ENCODE measurements at places on chromosomes 5 and 9.

- DNase-seq: no peak
Measured at GRCh38 chr5:76805821-76806505, 12.9 kb upstream of the F2RL1 start.

- DNase-seq: no peak
Measured at GRCh38 chr5:158549311-158549710, 550.4 kb downstream of the EBF1 start.

DNA sequence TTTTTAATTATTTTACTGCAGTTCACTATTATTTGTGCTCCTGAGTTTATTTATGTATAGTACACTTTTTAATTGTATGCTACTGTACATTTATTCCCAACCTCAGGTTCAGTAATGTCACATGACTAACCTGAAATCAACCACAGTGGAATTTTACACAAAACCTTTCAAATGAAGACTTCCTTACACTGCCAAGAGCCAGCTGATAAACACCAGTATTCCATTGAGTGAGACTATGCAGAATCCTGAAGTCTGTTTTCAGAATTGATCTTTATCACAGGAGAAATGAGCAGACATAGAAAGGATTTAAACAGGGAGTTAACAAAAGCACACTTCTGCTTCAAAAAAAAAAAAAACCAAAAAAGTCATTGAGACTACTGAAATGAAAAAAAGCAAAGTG, 219.5 kb downstream of the PRR16 start:
- DNase-seq: no peak

DNA sequence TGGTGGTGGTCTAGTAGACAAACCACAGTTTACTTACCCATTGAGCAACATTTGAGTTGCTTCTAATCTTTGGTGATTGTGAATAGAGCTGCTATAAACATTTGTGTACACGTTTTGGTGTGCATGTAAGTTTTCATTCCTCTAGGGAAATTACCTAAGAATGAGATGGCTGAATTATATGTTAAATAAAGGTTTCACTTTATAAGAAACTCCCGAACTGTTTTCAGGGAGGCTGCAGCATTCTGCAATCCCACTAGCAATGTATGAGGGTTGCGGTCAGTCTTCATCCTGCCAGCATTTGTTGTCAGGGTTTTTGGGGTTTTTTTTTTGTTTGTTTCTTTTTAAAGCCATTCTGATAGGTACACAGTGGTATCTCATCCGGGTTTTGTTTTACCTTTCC, 45.7 kb upstream of the PPARGC1B start:
- DNase-seq: no peak

- DNase-seq: no peak
Measured at GRCh38 chr5:57037355-57037754, 85.4 kb upstream of the MIER3 start.

- DNase-seq: no peak
Measured at GRCh38 chr5:10331341-10331796, 22.1 kb upstream of the MARCHF6 start.

DNA sequence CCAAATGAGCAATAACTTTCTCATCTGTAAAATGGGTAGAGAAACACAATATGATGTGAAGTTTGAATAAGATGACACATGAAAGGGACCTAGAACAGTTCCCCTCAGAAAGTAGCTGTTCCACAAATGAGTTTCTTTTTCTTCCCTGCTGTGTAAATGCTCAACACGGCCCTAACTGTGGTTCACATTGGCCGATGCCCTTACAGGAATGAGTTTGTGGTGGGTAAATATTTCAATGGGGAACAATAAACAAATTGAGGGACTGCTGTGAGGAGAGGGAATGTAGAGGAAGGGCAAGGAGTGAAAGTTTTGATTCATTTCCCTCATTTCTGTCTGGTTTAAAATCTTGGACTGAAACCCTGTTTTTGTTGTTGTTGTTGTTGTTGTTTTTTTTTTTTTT, 12.8 kb downstream of the C6 start:
- DNase-seq: no peak

- no peak for DNase-seq
Measured at GRCh38 chr5:175731756-175732465, 74.0 kb downstream of the HRH2 start.

- no peak for DNase-seq
Measured at GRCh38 chr9:37555786-37556185, 20.4 kb downstream of the FBXO10 start.

GRCh38 chr9:134656334-134657006, 14.9 kb downstream of the COL5A1 start:
- DNase-seq: no peak

DNA sequence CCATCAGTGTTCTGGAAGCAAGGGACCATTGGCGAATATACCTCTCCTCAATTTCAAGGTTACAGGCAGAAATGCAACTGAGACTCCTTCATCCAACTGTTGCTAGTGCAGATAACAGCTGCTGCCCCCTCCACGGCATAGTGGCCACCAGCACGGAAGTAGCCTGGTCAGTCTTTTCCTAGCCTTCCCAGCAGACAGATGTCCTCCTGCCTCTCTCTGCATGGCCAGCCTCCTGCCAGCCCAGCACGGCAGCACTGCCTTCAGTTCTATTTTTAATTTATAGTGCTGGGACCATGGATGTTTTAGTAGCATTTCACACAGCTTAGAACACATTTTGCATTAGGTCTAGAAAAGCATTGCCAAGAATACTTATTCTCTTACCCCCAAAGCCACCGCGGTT, 188.6 kb downstream of the CFAP90 start:
- DNase-seq: no peak

- DNase-seq: no peak
Measured at GRCh38 chr9:136861874-136862457, 4.1 kb downstream of the EDF1 start.

DNA sequence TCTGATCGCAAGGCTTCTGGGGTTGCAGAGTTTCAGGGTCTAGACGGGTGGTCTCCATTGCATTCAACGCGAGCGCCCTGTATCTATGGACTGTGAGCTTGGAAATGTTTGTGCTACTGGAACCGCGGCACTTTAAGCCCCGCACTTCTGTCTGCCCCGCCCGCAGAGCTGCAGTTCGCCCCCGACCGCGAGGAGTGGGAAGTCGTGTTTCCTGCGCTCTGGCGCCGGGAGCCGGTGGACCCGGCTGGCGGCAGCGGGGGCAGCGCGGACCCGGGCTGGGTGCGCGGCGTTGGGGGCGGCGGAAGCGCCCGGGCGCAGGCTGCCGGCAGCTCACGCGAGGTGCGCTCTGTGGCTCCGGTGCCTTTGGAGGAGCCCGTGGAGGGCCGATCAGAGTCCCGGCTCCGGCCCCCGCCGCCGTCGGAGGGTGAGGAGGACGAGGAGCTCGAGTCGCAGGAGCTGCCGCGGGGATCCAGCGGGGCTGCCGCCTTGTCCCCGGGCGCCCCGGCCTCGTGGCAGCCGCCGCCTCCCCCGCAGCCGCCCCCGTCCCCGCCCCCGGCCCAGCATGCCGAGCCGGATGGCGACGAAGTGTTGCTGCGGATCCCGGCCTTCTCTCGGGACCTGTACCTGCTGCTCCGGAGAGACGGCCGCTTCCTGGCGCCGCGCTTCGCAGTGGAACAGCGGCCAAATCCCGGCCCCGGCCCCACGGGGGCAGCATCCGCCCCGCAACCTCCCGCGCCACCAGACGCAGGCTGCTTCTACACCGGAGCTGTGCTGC, 1.0 kb downstream of the ADAMTS19 start:
- DNase-seq: no peak

- DNase-seq: no peak
Measured at GRCh38 chr5:167814040-167814439, 477.4 kb upstream of the WWC1 start.

DNA sequence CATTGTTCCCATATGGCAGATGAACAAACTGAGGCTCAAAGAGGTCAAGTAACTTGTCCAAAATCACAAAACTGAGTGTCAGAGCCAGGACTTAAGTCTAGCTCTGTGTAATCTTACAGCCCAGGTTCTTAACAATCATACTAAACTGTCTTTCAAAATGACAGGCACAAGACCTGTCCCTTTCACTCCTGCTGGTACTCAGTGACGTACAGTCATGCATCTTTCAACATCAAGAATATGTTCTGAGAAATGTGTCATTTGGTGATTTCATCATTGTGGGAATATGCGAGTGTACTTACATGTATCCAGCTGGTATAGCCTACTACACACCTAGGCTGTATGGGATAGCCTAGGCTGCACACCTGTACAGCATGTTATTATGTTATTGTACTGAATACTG, 646.8 kb upstream of the WWC1 start:
- DNase-seq: no peak

GRCh38 chr9:16543686-16544085, 326.8 kb downstream of the BNC2 start:
- DNase-seq: no peak

DNA sequence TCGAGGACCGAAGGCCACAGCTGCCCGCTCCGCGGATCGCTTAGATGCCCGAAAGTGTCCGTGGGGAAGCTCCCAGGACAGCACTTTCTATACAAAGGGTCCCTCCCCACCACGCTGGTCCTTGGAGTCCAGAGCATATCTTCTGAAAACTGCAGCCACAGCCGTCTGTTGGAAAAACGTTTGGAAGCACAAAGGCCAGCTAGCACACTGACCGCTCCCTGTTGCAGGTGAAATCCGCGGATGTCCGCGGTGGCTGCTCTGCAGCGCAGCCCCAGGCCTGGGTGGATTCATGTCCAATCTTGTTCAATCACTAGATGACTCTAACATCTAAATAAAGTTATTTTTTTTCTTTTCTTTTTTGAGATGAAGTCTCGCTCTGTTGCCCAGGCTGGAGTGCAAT, 32.8 kb upstream of the FANCC start:
- DNase-seq: no peak

GRCh38 chr9:20870115-20870514, 161.3 kb downstream of the HACD4 start:
- DNase-seq: no peak

- DNase-seq: no peak
Measured at GRCh38 chr9:136351252-136351800, 12.2 kb downstream of the DNLZ start.

- no peak for DNase-seq
Measured at GRCh38 chr9:124879226-124879625, 17.3 kb downstream of the ARPC5L start.

GRCh38 chr5:139954022-139954421, 89.1 kb downstream of the NRG2 start:
- DNase-seq: no peak

DNA sequence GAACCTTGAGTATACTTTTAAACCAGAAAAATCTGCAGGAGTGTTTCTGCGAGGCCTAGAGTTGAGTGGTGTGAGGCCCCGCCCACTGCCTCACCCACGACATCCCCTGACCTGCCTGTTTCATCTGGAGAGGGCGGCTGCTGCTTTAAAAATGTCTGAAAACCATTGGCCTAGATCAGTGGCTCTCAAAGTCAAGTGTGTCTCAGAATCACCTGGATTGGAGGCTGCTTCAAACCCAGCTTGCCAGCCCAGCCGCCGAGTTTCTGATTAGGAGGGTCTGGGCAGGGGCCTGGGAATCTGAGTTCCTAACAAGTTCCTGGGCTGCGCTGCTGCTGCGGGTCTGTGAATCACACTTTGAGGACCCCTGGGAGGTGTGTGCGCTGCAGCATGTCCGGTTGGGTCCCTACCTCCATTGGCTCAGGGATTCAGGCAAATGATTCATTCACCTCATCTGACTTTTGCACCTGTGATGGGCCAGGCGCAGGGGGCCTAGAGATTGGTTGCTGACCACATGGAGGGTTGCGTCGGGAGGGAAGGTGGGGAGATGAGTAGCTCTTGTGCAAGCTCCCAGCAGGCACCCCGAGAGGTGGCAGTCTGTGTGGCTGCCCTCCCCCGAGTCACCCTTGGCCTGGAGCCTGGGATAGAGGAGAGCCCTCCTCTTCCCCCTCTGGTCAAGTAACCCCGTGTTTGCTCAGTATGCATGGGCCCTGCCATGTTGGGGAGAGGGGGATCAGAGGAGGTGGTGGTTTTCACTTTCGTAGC, 27.6 kb upstream of the HMCN2 start:
- DNase-seq: no peak

GRCh38 chr5:159133041-159133741, 33.5 kb upstream of the EBF1 start:
- DNase-seq: no peak

- DNase-seq: no peak
Measured at GRCh38 chr5:127863610-127864395, 160.6 kb downstream of the CCDC192 start.

DNA sequence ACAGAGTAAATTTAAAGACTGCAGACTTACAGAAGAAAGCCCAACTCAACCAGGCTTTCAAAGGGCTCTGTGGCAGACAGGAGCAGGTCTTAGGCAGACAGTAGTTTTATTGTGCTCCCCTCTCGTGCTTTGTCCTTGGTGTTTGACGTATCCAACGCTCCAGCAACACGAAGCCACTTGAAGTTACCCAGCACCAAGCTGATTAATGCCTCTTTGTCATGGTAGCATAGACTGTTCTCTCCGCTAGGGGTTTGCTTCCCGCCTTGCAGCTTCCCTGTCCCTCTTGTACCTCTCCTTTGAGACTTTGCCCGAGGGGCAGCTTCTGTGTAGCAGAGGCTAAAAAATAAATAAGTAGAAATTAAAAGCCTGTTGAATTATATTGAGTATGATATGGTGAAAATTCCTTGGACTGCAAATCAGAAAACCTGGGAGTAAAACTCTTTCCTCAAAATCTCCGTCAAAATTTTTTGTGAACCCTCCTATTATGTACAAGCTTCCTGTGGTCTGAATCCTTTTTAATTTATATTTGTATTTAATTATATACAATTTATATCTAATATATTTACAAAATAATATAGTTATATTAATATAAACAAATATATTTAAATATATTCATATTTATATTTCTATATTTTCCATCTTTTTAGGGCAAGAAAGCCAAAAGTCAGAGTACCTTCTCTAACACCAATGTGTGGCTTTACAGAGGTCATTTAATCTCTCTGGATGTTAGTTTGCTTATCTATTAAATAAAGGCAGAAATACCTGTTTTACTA, 405.4 kb downstream of the DMAC1 start:
- DNase-seq: no peak

- no peak for DNase-seq
Measured at GRCh38 chr5:177100714-177101121, 14.0 kb downstream of the FGFR4 start.

DNA sequence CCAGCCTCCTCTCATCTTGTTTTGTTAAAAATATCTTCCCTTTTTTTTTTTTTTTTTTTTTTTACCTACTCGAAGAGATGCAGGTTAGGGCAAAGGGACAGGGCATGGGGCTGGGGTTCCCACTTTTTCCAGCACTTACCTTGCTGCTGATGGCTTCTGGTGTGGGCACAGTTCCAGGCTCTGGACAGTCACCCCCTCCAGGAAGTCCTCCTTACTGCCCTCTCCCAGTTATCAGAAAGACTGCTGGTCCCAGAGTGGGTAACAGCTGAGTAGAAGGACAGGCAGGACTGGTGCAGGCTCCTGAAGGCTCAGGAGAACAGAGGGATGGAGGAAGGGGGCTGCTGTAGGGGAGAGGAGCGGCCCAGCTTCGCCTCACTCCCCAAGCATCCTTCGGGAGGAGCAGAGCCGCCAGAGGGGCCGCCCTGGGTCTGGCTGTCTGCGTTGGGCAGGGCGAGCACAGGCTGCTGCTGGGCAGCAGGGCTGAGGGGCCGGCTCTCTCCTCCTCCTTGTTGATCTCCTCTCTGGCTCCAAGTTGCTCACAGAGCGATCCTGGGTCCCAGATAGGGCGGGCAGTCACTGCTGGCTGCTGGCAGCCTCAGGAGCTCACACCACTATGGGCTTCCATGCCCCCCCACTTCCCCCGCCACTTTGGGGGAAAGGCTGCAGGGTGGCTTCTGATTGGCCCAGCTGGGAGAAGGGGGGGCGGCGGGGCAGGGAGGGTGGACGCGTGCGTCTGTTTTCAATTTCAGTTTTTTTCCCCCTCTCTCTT, at the start of gene PDGFRB:
PDGFRB (minus strand) TSS at position 588 of the 769 bp plus-strand sequence. CDS start 18,798 bp downstream, outside the sequence.
- DNase-seq: peak; percentile 51

- no peak for DNase-seq
Measured at GRCh38 chr5:123518111-123518510, 6.1 kb downstream of the CSNK1G3 start.

- DNase-seq: no peak
Measured at GRCh38 chr5:127647361-127647958, 1.4 kb upstream of the CTXN3 start.

All from effector CD8-positive, alpha-beta T cell (primary cell).